ENCODE measurements at places on chromosomes 5 and 9.

GRCh38 chr5:108238936-108239887 is 142.7 kb downstream of the FBXL17 start:
- no peak for DNase-seq

- DNase-seq: no peak
These were observed 2.1 kb downstream of the FGF18 start for GRCh38 chr5:171421331-171422262.

GRCh38 chr5:1187950-1188334 is 13.5 kb upstream of the SLC6A19 start:
- DNase-seq: no peak

DNA sequence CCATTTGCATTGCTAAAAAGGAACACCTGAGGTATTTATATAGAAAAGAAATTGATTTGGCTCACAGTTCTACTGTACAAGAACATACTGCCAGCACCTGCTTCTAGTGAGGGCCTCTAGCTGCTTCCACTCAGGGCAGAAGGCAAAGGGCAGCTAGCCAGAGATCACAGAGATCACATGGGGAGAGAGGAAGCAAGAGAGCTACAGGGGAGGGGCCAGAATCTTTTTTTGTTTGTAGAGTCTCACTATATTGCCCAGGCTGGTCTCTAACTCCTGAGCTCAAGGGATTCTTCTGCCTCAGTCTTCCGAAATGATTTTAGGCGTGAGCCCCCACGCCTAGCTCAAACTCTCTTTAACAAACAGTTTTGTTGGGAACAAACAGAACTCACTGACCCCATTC is 6.1 kb downstream of the SLCO4C1 start:
- no peak for DNase-seq

DNA sequence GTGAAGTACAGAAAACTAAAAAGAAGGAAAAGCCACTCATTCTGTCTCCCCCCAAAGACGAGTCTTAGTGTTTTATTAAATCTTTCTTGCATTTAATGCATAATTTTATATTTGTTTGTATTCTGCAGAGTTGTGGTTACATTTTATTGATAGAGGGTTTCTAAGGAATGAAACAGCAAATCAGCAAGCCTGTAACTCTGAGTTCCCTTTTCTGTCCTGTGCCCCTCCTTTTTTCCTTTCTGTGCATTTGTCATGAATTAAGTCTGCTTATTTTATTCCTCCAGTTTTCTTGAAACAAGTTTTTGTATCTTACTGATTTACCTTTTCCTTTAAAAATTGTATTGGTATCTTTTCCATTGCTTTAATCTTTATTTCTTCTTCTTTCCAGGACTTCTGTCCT is 132.8 kb downstream of the MUSK start:
- no peak for DNase-seq

GRCh38 chr5:126044931-126045565 is 378.2 kb upstream of the GRAMD2B start:
- DNase-seq: no peak

GRCh38 chr9:97468658-97469448 is 32.6 kb upstream of the TMOD1 start:
- DNase-seq: no peak

GRCh38 chr9:93776256-93776655 is 178.9 kb downstream of the BARX1 start:
- DNase-seq: no peak

- DNase-seq: no peak
These were observed 15.4 kb downstream of the GPRIN1 start for GRCh38 chr5:176594554-176594953.

- DNase-seq: no peak
These were observed 18.6 kb downstream of the RGMB start for GRCh38 chr5:98791898-98792580.

GRCh38 chr5:74608736-74609601 is 31.6 kb downstream of the ENC1 start:
- DNase-seq: no peak

GRCh38 chr9:116693233-116693731 is 6.2 kb downstream of the TRIM32 start:
- DNase-seq: no peak
